Astrocyte (in vitro differentiated cells and primary cell): ENCODE measurements at places on chromosomes 7 and 10. TPM values are rescaled to one million over a fixed set of nuclear protein-coding genes. Genes with fewer than 3 reads are reported as not detected.

The FBXL13 gene
- 1.2 and 1.6 TPM in 2 replicates for total RNA-seq

The AKR1D1 gene
- total RNA-seq, result not detected in 2 replicates

The KCNMA1 gene
- total RNA-seq, result 43.3 and 45.8 TPM in 2 replicates

The CPA4 gene
- total RNA-seq, result 98.6 and 111 TPM in 2 replicates

The PGAM2 gene
- 0.70 and 0.79 TPM in 2 replicates for total RNA-seq

The TFPI2 gene
- total RNA-seq, result 66.2 and 74.8 TPM in 2 replicates

The FOXP2 gene
- 3.3 and 3.4 TPM in 2 replicates for total RNA-seq

The ITGA8 gene
- total RNA-seq, result not detected in 2 replicates

The TYW1B gene
- 1.8 and 2.0 TPM in 2 replicates for total RNA-seq

The SPOCK2 gene
- total RNA-seq, result 0.89 and 1.4 TPM in 2 replicates

The APBB1IP gene
- total RNA-seq, result 0.23 TPM in 1 of 2 replicates, not detected in the other

The CPA1 gene
- total RNA-seq, result not detected in 2 replicates

The ACSM6 gene
- not detected in 2 replicates for total RNA-seq

The FAM180A gene
- not detected in 2 replicates for total RNA-seq

The CREB3L2 gene
- 116 and 128 TPM in 2 replicates for total RNA-seq

The LRRC4 gene
- total RNA-seq, result 4.4 and 4.5 TPM in 2 replicates

The NOC3L gene
- total RNA-seq, result 20.2 and 21.6 TPM in 2 replicates

The TMEM243 gene
- total RNA-seq, result 25.4 and 28.3 TPM in 2 replicates

The DNAH11 gene
- 0.43 and 0.72 TPM in 2 replicates for total RNA-seq

The MGMT gene
- total RNA-seq, result 9.5 and 11.6 TPM in 2 replicates

The CALHM3 gene
- not detected in 2 replicates for total RNA-seq

The HNRNPF gene
- 143 and 151 TPM in 2 replicates for total RNA-seq

The CH25H gene
- total RNA-seq, result 0.22 and 0.34 TPM in 2 replicates

The IQUB gene
- 0.50 and 0.59 TPM in 2 replicates for total RNA-seq

The TMEM184A gene
- total RNA-seq, result 1.8 and 2.1 TPM in 2 replicates

The MRPL32 gene
- 64.4 and 71.2 TPM in 2 replicates for total RNA-seq

The GLI3 gene
- 22.1 and 27.7 TPM in 2 replicates for total RNA-seq

The SSBP1 gene
- 138 and 146 TPM in 2 replicates for total RNA-seq

The SPDYE16 gene
- total RNA-seq, result not detected in 2 replicates

The FLNC gene
- 308 and 364 TPM in 2 replicates for total RNA-seq

The LRCH4 gene
- total RNA-seq, result 52.7 and 62.5 TPM in 2 replicates

The DYNC1I1 gene
- 3.2 TPM in 2 replicates for total RNA-seq

The ARHGAP19 gene
- total RNA-seq, result 9.0 and 9.2 TPM in 2 replicates

The TMEM229A gene
- 0.09 TPM in 1 of 2 replicates, not detected in the other for total RNA-seq

The HTR5A gene
- total RNA-seq, result not detected in 2 replicates
